HFF-Myc (cell line): ENCODE measurements at places on chromosomes 7 and 10.
A peak's percentile ranks its signal among the peaks of the same experiment; 100 is the strongest.

GRCh38 chr7:27587429-27587828 is 75.3 kb downstream of the HIBADH start:
- DNase-seq: no peak

- no peak for DNase-seq
These were observed 216.3 kb downstream of the ADARB2 start for GRCh38 chr10:1520909-1521565.

DNA sequence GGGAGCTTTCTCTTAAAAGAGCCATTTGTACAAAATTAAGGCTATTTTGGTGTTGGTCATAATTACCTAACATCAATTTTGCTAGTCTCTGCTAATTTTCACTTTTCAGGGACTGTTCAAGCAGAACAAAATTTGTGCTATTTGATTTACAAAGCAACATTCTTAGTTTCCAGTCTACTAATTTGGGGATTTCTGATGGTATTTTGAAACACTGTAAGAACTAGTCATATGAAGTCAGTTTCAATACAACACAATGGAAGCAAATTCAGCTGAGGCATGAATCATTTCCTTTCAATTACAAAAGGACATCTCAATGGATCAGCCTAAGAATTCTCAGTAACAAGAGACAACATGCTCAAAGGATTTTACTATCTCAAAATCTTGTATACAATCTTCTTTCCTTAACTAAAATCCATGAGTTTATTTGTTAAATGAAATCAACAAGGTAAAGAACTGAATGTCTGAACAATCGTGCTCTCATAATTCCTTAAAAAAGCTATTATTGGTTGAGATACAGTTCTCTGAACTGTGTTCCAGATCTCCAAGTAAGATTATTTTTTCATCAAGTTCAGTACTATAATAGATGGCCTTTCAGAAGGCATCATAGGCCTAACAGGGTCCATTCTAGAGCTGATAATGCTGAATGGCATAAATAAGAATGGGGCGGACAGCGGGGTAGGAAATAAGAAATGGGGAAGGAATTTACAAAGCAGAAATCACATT is 144.6 kb downstream of the NRCAM start:
- DNase-seq: no peak

GRCh38 chr7:55172881-55173609 is 154.2 kb downstream of the EGFR start:
- DNase-seq: no peak

- no peak for DNase-seq
These were observed 2.1 kb downstream of the MRPL32 start for GRCh38 chr7:42934291-42934690.

DNA sequence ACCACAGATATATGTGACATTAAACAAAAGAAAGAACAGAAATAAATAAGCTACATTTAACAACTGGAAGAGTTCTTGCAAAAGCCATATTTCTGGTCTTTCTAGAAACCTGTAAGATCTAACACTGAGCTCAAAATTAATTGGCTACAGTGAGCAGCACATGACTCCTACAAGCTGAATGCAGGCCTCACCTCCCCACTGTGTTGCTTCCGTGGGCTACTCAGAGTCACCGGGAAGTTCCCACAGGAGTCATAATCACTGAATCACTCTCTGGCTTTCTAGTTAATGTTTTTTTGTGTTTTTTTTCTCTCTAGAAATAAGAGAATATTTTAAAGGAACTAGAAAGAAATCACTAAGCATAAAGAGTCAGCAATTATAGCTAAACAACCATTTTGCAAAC is 10.2 kb upstream of the MRPS24 start:
- no peak for DNase-seq

- DNase-seq: no peak
These were observed 203.8 kb downstream of the CCDC3 start for GRCh38 chr10:12797471-12798262.

DNA sequence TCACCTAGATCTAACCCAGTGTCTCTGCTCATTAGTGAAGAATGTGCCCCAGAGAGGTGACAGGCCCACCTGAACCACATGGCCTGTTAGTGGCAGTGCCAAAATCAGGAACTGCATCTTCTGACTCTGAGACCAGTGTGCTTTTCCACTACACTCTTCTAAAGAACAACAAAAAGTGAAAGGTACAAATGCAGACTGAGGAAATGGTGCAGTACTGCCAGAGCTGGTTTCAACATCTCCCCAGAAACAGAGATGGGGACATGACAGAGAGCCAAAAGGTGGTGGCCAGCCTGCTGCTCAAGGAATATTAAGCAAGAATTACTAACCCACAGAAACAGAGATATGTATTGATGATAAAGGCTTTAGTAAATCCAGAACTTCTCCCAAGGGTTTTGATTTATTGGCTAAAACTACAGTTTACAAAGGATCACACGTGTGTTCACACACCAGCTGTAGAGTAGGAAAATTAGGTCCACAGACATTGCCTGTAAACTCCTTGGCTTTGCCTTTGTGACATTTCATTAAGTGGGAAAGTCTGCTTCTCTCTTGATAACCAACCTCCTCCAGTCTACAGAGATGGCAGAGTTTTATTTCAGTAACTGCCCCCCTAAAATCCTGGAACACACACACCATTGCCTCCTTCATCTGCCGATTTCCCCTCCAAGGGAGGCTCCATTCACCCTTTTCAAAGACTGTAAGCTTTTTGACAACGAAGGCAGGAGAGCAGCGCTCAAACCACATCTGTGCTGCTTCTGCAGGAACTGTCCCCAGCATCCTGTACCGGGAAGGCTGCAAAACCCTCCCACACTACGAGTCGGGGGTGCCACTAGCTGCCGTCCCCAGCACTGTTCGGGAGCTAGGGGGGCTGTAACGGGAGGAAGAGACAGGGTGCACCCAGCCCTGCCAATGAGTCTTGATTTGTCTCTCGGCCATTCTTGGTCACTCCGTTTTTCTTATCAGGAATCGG is 29.8 kb downstream of the GSDME start:
- no peak for DNase-seq

DNA sequence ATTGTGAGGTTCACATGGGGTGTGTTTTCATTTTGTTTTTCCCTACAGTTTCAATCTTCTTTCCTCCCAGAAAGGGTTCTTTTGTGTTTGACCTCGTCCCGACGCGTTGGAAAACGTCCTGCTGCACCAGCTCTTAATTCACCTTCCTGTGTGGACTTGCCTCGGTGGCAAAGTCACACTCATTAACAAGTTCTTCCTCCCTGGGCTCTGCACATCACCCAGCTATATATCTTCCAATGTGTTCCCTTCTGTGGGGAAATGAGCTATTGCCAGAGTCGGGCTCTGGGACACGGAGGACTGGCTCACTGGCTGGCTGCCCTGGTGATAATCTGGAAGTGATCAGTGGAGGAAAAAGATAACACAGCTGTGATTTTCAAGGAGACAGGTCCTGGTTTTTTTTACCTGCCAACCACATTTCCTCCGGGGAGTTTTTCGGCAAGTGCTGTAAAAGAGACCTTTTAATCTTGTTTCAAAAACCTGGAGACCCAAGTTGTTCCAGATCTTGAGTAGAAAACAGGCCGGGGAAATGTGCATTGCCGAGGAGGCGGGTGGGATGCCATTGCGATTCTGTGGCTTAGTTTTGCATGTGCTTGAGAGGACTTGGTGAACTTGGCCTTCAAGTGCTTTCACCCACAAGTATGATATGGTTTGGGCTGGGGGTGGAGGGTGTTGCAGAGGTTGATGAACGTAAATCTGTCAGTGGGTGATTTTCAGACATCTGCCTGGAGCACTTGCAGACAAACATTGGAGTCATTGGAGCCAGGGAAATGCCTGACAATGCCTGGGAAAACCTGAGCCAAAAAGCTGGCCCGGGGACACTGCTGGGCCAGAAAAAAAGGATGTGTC is 96.5 kb upstream of the CREB5 start:
- DNase-seq: peak; percentile 56

- DNase-seq: no peak
These were observed 46.7 kb downstream of the RAB18 start for GRCh38 chr10:27550823-27551222.

- no peak for DNase-seq
These were observed 813.0 kb downstream of the TYW1 start for GRCh38 chr7:67809586-67809985.

DNA sequence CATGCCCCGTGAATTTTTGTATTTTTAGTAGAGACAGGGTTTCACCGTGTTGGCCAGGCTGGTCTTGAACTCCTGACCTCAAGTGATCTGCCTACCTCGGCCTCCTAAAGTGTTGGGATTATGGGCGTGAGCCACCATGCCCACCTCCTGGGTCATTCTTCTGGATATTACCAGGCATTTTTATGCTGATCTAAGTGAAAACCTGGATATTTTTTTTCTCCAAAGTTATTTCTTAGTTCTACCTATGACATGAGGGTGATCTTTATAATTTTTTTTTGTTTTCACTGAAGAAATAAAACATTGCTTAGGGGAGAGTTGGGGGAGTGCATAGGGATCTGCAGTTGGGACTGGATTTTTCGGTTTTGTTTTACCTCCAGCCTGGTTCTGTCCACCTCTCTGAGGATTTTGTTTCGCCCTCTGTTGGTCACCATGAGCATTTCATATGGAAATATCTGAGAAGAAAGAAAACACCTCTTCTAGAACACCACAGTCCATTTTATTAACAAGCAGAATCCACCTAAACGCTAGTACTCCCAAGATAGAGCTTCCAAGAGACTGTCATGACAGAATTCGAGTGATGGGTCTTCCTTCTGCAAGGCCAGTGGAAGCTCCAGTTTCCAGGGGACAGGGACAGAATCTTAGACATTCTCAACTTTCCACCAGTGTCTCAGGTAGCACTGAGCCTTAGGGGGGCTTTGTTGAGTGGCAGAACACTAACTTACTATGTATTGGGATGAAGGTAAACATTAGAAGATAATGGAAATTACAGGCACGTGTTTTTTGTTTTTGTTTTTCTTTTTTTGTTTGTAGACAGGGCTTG is 33.4 kb upstream of the AFAP1L2 start:
- no peak for DNase-seq

GRCh38 chr10:34235164-34235832 is 579.8 kb downstream of the PARD3 start:
- DNase-seq: no peak
